ENCODE measurements at places on chromosomes 6 and 20. TPM values are rescaled to one million over a fixed set of nuclear protein-coding genes. Genes with fewer than 3 reads are reported as not detected.

The NQO2 gene
- 27.6 TPM for total RNA-seq

The C6orf15 gene
- not detected for total RNA-seq

The RRAGD gene
- total RNA-seq = 7.0 TPM

The MMP24 gene
- 0.56 TPM for total RNA-seq

The SLC13A3 gene
- 0.38 TPM for total RNA-seq

Data from regular cardiac myocyte (primary cell).